ENCODE measurements at places on chromosomes 1 and 21. TPM values are rescaled to one million over a fixed set of nuclear protein-coding genes. Genes with fewer than 3 reads are reported as not detected.

The RGS18 gene
- total RNA-seq = 0.53 TPM

The PIK3R3 gene
- 7.6 TPM for total RNA-seq

The PUM1 gene
- 41.6 TPM for total RNA-seq

The KIAA1614 gene
- total RNA-seq = 4.8 TPM

The FAM177B gene
- total RNA-seq = not detected

The RNF207 gene
- total RNA-seq = 32.1 TPM

The OR2W3 gene
- total RNA-seq = not detected

The ITSN1 gene
- 27.1 TPM for total RNA-seq

The PLEKHN1 gene
- 25.4 TPM for total RNA-seq

The ZNF683 gene
- not detected for total RNA-seq

The KRTAP21-2 gene
- not detected for total RNA-seq

The KIF17 gene
- not detected for total RNA-seq

The NKAIN1 gene
- total RNA-seq = 0.09 TPM

The KRTAP25-1 gene
- not detected for total RNA-seq

DNA sequence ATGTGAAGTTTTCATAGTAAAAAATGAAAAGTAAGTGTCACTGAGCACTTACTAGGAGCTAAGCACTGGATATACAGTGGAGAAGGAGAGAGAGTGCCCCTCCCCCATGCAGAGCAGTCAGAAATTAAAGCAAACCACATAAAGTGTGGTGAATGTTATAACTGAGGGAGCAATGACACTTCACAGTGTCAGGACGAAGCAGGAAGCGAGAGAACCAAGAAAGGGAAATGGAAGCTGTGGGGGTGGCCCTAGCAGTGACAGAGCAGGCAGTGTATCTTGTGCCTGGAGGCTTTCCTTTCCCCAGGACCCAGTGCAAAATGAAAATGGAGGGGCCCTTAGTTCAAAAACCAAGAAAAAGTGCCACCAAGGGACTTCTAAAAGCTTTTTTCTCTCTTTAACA is 21.5 kb upstream of the RCAN3 start:
- DNase-seq = no peak
- no peak overlapping the region for H3K27ac ChIP-seq
- H3K27me3 ChIP-seq = no peaks in the 10 kb centered on the region

GRCh38 chr1:64956733-64957441 is 9.5 kb downstream of the JAK1 start:
- no peaks in the 10 kb centered on the region for H3K27me3 ChIP-seq
- peaks cover 80% of the 10 kb centered on the region for H3K4me1 ChIP-seq
- H3K4me3 ChIP-seq = no peak overlapping the region
- DNase-seq = no peak
- no peaks in the 10 kb centered on the region for H3K36me3 ChIP-seq

GRCh38 chr1:3075666-3076362 is 6.8 kb downstream of the PRDM16 start:
- H3K27ac ChIP-seq = no peak overlapping the region
- no peaks in the 10 kb centered on the region for H3K36me3 ChIP-seq
- H3K4me1 ChIP-seq = peaks cover 21% of the 10 kb centered on the region
- H3K27me3 ChIP-seq = peaks cover 24% of the 10 kb centered on the region
- no peak for DNase-seq
- no peak overlapping the region for H3K4me3 ChIP-seq

GRCh38 chr1:167864392-167865032 is 49.4 kb downstream of the ADCY10 start:
- H3K4me3 ChIP-seq = no peak overlapping the region
- H3K4me1 ChIP-seq = no peaks in the 10 kb centered on the region
- H3K36me3 ChIP-seq = no peaks in the 10 kb centered on the region
- H3K27me3 ChIP-seq = no peaks in the 10 kb centered on the region
- no peak overlapping the region for H3K27ac ChIP-seq

GRCh38 chr1:200172311-200172710 is 144.8 kb downstream of the NR5A2 start:
- H3K36me3 ChIP-seq = no peaks in the 10 kb centered on the region
- no peak overlapping the region for H3K4me3 ChIP-seq
- DNase-seq = no peak
- no peak overlapping the region for H3K27ac ChIP-seq

DNA sequence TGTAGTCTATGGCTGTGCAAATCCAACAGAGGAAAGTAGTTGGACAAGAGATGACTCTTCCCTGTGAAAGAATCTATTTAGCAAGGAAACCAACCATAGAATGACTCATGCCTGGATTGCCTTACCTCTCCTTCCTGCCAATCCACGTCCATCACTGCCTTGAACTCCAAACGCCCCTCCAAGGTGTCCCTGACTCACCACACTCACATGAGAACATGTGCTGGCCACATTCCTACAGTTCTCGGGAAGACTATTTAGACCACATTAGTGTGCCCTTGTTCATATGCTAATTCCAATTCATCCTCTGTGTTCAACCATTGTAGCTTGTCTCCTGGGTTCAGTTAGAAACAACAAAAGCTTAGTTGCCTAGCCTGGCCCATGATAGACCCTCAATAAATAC is 157.3 kb downstream of the SLC30A10 start:
- H3K27ac ChIP-seq = no peak overlapping the region
- no peaks in the 10 kb centered on the region for H3K4me1 ChIP-seq
- no peaks in the 10 kb centered on the region for H3K27me3 ChIP-seq
- H3K4me3 ChIP-seq = no peak overlapping the region

GRCh38 chr1:183051546-183051945 is 28.3 kb downstream of the LAMC1 start:
- H3K27me3 ChIP-seq = no peaks in the 10 kb centered on the region
- H3K4me1 ChIP-seq = peaks cover 25% of the 10 kb centered on the region
- no peak for DNase-seq
- no peak overlapping the region for H3K4me3 ChIP-seq

GRCh38 chr1:2803931-2804627 is 2.6 kb upstream of the TTC34 start:
- no peaks in the 10 kb centered on the region for H3K36me3 ChIP-seq
- H3K27me3 ChIP-seq = no peaks in the 10 kb centered on the region

DNA sequence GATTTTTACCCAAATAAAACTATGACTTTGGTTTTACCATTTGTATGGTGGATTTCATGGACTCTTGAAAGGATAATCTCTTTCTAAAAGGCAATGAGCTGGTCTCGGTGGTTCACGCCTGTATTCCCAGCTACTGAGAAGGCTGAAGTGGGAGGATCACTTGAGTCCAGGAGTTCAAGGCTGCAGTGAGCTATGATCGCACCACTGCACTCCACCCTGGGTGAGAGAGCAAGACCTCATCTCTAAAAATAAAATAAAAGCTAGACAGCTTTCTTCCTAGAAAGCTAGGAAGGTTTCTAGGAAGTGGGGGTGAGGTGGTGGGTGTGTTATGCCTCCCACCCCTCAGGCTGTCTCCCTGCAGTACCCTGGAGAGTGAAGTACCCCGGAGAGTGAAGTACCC is 54.0 kb upstream of the L1TD1 start:
- no peak overlapping the region for H3K27ac ChIP-seq
- no peaks in the 10 kb centered on the region for H3K4me1 ChIP-seq
- H3K27me3 ChIP-seq = no peaks in the 10 kb centered on the region

DNA sequence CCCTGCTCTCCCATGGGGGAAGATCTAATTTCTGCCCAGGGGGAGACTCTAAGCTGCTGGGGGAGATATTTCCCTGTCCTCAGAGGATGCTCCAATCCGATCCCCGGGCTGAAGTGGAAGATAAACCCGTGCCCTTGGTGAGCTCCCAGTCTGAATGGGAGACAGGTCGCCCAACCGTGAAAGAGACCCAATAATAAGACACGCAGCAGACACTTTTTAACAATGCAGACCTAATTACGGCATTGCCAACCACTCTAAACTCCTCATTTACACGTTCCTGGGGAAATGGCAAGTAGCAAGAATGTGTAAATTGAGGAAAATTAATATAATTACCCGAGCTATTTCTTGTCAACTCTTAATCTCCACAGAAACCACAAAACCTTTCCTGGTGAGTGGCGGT is 48.7 kb upstream of the ACTL8 start:
- no peak for DNase-seq
- H3K27me3 ChIP-seq = no peaks in the 10 kb centered on the region
- no peaks in the 10 kb centered on the region for H3K4me1 ChIP-seq

DNA sequence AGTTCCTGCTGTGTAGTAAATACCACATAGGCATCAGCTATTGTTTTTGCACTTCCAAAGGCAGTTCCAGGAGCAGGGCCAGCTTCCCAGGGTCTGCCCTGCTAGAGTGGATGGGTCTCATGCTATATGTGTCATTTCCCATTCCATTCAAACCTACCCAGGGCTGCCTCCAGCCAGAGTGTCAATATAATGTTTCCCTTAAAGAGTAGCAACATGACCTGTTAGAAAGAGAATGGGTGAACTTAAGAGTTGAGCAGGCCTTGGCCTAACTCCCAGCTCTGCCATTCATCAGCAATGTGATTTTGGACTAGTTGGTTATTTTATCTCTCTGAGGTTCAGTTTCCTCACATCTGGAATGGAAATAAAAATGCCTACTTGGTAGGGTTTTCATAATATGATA is 44.9 kb downstream of the RAB3B start:
- H3K27me3 ChIP-seq = no peaks in the 10 kb centered on the region
- no peak overlapping the region for H3K27ac ChIP-seq
- no peaks in the 10 kb centered on the region for H3K4me1 ChIP-seq
- no peak for DNase-seq
- no peaks in the 10 kb centered on the region for H3K36me3 ChIP-seq

DNA sequence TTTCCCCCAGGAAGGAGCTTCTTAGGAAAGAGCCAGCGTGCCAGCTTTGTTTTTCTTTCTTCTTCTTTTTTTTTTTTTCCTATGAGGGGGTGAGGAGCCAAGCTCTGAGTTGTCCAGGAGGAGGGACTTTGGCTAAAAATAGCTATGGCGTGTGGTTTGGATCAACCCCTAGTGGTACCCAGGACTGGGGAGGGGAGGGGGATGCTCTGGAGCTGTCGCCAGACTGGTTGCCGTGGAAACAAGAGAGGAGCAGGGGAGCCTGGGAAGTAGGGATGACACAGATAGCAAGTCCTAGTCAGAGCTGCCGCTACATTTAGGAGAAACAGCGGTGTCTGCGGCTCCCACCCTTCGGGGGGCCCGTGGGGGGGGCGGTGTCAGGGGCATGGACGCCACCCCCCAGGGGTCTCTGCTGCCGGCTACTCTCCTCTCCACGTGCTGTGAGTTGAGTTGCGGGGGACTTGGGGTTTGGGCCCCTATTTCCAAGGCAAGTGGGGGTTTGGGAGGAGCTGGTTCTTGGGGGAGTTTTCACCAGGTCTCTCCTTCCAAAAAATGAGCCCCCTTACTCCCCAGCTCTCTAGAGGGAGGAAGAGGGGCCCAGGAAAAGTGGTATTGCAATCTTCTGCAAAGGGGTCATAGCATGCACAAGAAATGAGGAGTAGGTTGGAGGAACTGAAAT is at the start of gene KCNJ9:
Gene KCNJ9, plus strand, starts transcription at position 278 of the 676 bp plus-strand sequence. CDS start 2,493 bp downstream, outside the sequence.
- H3K27ac ChIP-seq = no peak within 1 kb of the TSS
- no peak for DNase-seq
- H3K4me1 ChIP-seq = no peaks in the 10 kb centered on the region

DNA sequence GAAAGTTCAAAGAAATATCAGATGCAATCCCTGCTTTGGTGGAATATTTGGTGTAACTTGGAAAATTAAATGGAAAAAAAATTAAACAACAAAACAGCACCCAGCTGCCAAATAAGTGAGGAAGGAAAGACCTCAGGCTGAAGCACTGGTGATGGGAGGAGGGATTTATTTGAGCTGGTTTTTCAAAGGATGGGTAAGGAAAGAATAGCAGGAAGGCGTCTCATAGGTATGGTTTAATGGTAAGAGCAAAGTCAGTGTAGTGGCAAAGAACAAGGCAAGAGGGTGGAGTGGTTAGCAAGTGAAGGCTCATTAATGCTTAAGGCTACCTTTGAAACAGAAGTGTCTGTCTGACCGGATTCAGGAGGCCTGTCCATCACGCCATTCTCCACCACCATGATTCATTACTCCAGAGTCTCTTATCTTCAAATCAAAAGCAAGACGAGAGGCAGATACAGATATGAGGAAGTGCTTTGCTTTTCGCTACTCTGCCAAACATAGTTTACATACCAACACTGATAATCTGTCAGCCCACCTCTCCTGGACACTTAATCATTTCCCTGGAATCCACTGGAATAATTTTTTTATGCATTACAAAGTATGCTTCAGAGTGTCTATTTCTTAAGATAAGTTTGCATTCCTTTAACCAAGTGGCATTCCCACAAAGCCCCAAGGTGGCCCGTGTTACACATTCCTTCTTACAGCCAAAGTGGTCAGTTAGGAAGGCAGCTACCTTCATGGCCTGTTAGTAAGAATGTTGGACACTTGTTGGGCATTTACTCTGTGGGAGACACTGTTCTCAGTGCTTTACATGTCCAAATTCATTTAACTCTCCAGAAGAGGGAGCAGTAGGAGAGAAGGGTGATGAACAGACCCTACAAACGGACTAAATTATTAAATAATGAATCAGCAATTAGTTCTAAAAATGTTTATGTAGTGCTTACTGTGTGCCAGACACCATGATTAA is 146.6 kb downstream of the ROR1 start:
- no peak for DNase-seq
- no peaks in the 10 kb centered on the region for H3K27me3 ChIP-seq
- peaks cover 20% of the 10 kb centered on the region for H3K4me1 ChIP-seq
- no peak overlapping the region for H3K4me3 ChIP-seq

DNA sequence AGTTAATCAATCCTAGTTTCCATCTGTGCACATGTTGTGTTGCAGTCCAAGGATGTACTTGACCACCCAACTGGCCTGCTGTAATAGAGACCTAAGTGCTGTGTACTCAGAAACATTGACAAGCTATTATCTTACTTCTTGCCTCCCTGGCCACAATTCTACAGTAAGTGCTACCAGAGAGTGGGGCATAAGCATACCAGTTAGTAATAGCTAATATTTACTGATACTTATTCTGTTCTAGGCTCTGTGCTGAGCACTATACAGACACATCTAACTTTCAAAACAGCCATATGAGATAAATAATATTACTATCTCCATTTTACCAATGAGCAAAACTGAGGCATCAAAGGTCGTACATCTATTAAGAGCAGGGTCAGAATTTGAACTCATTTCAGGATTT is 49.5 kb upstream of the NPL start:
- H3K27me3 ChIP-seq = no peaks in the 10 kb centered on the region
- H3K4me3 ChIP-seq = no peak overlapping the region
- no peaks in the 10 kb centered on the region for H3K36me3 ChIP-seq
- H3K4me1 ChIP-seq = no peaks in the 10 kb centered on the region

Data from esophagus squamous epithelium (tissue), 5 donors.